ENCODE measurements at places on chromosomes 16 and 17. TPM values are rescaled to one million over a fixed set of nuclear protein-coding genes. Genes with fewer than 3 reads are reported as not detected.

DNA sequence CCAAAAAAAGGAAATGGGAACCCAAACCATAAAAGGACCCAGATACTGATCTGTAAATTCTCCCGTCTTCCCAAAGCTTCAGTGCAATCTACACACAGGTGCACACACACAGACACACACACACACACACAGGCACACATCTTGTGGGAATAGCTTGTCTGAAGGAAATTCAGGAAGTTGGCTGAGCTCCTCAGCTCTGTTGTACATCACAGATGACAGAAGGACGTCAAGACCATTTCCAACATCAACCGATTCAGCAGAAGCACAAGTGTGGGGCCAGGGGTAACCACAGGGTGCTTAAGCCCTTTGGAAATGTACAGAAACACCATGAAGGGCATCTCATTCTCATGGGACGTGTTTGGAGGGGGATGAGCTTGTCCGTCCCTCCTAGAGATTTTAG, 498.1 kb upstream of the PSMD7 start:
- DNase-seq: no peak

- no peak for DNase-seq
Observed at GRCh38 chr17:47687328-47687690, 6.7 kb upstream of the TBKBP1 start.

The TBC1D3 gene
- total RNA-seq: not detected

The AIPL1 gene
- total RNA-seq: not detected
